ENCODE measurements at places on chromosomes 3 and 15.
A peak's percentile ranks its signal among the peaks of the same experiment; 100 is the strongest.

GRCh38 chr15:76514282-76514681 lies 177.7 kb downstream of the ISL2 start:
- no peak for DNase-seq

- DNase-seq = no peak
Observed at GRCh38 chr3:42152193-42152592, 61.0 kb downstream of the TRAK1 start.

- DNase-seq = no peak
Observed at GRCh38 chr3:8743911-8744310, 10.3 kb downstream of the CAV3 start.

- no peak for DNase-seq
Observed at GRCh38 chr3:46987743-46988401, 8.4 kb downstream of the NBEAL2 start.

- DNase-seq = no peak
Observed at GRCh38 chr3:76490064-76490463, 549.8 kb upstream of the ROBO2 start.

DNA sequence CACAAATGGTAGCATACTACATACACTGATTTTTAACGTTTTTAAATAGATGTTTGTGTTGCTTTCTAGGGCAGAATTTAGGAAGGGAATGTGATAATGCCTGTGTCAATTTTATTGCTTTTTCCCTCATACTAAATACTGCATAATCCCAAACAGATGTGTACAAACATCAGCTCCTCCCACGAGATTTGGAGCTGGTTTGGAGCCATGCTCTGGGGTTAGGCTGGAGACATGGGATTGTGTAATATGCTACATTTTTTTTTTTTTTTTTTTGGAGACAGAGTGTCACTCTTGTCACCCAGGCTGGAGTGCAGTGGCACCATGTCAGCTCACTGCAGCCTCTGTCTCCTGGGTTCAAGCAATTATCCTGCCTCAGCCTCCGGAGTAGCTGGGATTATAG lies 80.1 kb downstream of the EBLN2 start:
- DNase-seq = no peak

DNA sequence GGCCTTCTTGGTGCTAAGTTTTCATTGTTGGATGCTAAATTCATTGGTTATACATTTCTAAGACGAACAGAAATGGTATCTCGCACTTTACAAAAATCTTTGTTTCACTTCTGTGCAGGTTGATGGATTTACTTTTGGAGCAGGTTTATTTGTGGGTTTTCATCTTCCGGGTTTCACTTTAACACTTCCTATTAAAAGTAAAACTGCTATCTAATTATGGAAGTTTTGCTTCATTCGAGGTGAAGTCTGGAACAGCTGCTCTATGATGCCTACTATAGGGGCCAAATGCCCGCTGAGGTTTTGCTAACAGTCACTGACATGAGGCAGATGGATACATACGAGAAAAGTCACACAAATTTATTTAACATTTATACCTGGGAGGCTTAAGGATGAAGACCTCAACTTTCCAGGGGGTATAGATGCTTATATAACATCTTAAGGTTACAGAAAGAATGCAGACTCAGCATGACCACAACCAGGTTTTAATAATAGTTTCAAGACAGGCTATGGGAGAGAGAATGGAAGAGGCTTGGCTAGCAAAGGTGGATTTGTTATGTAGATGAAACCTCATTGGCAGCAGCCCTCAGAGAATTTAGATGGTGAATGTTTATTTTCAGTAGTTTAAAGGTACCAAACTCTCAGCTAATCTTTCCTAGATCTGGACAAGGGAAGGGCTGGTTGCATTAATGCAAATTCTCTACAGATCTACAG lies 54.2 kb downstream of the OSTN start:
- DNase-seq = no peak

GRCh38 chr3:153069598-153070510 lies 92.2 kb upstream of the RAP2B start:
- DNase-seq = peak; percentile 23

- no peak for DNase-seq
Observed at GRCh38 chr3:146540236-146540635, 4.2 kb downstream of the PLSCR1 start.

DNA sequence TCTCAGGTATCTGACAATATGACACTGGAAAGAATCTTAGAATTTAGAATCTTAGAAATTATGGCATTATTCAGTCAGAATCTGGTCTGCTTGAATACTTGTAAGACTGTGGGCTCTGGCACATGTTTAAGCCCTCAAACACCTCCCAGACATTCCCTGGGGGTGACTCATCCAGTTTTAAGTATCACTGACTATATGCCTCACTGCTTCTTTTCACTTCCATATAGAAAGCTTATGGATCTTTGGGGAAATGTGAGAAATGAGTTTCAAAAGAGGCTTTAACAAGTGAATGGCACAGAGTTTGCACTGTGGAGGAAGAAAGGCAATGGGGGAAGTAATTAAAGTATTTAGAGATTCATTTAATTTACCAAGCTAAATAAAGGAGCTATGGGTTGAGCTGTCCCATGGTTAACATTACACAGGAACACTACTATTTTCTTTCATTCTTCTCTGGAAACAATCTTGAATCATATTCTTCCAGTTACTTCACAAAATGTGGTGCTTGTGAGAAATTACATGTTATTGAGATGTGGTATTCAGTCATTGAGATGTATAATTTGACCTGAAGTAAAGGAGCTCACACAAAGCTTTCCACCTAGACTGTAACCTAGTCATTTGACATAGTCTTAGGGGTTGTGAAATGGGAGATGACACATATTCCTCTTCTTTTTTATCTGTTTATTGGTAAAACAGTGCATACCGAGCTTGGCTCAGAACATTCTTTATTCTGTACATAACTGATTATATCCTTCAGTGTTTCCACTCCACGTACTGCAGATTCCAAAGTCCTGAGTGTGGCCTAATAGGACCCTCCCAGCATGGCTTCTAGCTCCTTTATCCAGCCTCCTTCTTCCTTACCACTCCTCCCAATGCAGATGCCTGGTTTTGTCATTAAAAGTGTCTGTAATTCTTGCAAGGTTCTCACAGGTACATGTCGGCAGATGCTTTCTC lies 544.6 kb upstream of the NECTIN3 start:
- DNase-seq = peak; percentile 84

DNA sequence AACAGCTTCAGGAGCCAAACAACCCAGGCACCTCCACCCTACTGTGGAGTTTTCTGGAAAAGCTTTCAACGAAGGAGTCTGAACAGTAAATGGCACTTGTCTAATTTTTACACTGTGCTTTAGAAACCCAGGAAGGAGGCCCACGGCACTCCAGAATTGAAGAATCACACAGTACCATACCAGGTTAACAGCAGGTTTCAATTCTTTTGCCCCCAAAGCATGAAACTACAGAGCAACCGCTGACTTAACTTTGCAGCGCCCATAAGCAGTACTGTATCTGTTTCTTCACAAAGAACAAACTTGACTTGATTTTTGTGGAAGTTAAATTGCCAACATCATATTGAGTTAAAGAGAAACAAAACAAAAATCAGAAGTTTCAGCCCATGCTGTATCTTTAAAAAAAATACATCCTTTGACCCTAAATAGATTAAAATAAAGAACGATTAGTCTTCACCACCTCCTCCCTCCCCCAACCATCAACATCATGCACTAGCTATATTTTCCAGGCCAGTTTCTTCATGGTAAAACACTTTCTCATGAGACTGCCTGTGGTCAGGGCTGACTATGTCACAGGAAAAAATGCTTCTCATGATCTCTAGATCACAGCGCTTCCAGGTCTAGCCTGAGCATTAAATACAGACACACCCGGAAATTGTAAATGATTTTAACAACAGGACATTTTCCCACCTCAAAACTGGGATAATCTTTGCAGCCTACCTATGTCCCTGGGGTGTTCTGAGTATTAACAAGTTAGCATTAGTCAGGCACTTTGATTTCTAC lies 456.3 kb downstream of the FOXP1 start:
- no peak for DNase-seq

GRCh38 chr15:90581771-90582352 lies 52.1 kb downstream of the CRTC3 start:
- DNase-seq = no peak

DNA sequence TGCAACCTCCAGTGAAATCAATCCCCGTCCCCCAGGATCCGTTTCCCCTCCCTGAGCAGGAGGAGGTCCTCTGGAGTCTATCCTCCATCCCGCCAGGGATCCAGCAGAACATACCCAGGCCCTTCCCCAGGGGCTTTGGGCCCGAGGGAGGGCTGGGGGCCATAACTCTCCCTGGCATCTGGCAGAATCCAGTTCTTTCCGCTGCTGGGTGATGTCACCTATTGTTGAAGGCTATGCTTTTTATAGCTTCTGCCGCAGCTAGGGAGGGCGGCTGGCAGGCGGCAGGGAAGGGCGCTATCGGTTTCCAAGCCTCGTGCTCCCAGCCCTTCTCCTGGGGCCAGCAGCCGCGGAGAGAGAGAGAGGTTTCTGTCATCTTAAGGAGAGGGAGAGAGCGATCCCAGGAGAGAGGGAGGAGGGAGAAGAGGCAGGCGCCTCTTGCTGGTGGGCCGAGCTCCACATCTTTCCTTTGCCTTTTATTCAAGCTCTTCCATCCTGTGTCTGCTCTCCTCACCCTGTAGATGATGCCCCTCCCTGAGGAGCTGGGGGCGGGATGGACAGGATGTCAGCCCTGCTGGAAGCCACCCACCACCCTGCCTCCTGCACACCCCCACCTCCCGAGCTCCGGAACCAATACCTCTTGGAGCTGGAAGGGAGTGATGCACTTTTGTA lies 120.1 kb downstream of the ANP32A start:
- no peak for DNase-seq

GRCh38 chr3:112466020-112466419 lies 33.3 kb downstream of the BTLA start:
- DNase-seq = no peak

GRCh38 chr3:128808672-128809071 lies 70.7 kb upstream of the ACAD9 start:
- no peak for DNase-seq

- peak; percentile 38 for DNase-seq
Observed at GRCh38 chr3:151875759-151876158, 2.3 kb downstream of the SUCNR1 start.

- no peak for DNase-seq
Observed at GRCh38 chr15:66588537-66588936, 22.7 kb upstream of the LCTL start.

DNA sequence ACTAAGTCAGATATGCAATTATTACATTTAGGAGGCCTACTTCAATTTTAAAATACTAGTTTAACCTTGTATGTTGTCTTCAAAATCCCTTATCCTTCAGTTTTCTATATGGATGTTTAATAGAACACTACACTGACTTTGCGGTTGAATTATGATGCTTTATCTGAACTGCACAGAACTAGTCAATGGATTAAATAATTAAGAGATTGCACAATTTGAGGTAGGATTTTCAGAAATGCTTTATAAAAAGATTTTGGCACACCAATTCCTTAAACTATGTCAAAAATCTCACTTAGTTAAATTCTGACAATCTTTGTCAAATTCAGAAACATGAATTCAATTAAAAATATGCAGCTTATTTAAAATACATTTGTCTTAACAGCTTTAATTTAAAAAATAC lies 28.1 kb downstream of the ATOSA start:
- DNase-seq = no peak

DNA sequence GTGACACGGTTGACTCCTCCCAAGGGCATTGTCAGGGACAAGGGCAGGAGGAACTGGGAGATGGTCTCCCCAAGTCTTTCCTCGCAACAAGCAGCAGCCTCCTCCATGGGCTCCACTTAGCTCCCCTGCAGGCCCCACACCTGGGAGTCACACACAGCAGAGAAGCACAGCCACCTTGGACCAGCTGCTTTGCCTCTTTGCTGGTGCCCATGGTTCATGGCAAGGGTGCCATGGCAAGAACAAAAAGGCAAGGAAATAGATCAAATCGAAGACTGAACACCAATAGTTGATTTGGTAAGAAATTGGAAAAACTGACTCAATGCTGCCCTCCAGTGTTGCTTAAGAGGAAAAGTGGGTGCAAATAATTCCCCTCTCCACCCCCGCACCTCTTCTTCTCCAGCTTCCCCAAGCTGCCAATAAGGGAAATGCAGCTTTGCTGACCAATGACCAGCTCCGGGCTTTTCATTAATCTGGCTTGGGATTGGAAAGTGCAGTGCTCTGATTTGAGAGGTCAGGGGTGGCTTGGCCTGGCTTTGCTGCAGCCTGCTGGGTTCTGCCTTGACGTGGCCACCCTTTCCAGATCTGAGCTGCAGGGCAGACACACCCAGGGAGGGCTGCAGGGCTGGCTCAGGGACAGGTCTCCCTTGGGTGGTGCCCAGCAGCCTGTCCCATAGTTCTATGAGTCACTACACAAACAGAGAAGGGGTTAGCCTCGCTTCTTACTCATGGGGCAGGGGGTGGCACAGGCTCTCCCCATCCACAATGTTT lies 162.0 kb downstream of the KLF13 start:
- DNase-seq = peak; percentile 41

DNA sequence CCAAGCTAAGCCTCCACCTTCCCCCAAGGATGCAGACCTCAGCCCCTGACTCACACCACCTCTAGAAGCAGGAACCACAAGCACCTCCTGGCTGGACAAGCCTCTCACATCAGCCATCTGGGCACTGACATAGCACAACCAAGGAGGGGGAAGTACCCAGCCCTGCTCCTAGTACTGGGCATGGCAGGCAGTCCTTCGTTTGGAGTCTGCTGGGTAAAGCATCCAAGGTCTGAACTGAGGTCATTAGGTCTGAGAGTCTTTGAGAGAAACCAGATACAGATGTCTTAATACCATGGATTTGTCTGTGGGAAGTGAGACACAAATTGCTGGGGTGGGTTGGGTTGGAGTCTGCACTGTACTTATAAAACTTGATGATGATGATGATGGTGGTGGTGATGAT lies 61.8 kb downstream of the CCDC33 start:
- no peak for DNase-seq

DNA sequence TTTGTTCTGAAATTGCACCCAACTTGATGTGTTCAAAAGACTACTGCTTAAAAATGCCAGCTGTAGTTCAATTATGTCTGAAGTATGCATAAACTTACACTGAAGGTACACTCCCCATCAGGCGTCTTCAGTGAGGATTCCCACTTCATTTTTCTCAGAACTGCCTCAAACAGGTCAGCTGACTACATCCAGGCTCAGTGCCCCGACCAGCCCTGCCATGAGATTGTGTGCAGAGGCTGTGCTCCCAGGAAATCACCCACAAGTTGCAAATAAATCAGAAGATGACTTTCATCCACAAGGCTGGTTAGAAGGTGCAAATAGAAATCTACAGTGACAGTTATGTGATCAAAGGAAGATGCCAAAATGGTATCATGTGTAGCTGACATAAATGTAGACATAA lies 51.5 kb downstream of the CTNNB1 start:
- DNase-seq = no peak

DNA sequence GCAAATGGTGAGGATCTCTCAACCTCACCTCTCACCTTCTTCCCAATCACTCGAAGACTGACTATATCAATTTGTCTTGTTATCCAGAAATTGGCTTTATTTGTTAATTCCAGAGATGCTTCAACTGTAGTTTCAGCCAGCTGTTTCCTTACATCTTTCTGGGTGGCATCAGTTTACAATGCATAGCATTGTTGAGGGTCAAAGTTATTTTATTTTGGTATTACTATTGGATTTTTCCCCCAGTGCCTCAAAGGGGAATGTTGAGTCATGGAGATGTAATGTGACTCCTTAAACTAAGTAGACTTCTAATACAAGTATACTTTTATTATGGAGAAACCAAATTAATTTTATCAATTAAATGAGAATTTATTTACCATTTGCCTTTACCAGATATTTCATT lies 351.6 kb downstream of the TIGIT start:
- DNase-seq = no peak

GRCh38 chr15:94081829-94082228 lies 149.5 kb upstream of the MCTP2 start:
- DNase-seq = no peak

All from kidney epithelial cell (primary cell).